ENCODE measurements at places on chromosomes 13 and 19.

- no peak for DNase-seq
These were observed 8.1 kb downstream of the ANO8 start for GRCh38 chr19:17326595-17326966.

- DNase-seq = no peak
These were observed 450.0 kb upstream of the SLC10A2 start for GRCh38 chr13:103516015-103516795.

GRCh38 chr13:113182046-113182445, 23.6 kb downstream of the PROZ start:
- DNase-seq = no peak

GRCh38 chr19:36916991-36917390, 859 bp downstream of the ZNF568 start:
- no peak for DNase-seq

GRCh38 chr13:100573121-100573520, 15.5 kb downstream of the GGACT start:
- peak; percentile 6 for DNase-seq

Data from NCI-H524 treated with DMSO at 0.1 percent for 48 hours (cell line).